Fibroblast of skin of left biceps (primary cell): ENCODE measurements at places on chromosomes 1 and 21.

GRCh38 chr1:239805851-239806772 is 285.6 kb upstream of the FMN2 start:
- no peak for DNase-seq

GRCh38 chr1:225666495-225666894 is 13.6 kb upstream of the ENAH start:
- no peak for DNase-seq

- no peak for DNase-seq
Observed at GRCh38 chr1:39332291-39332690, 127.8 kb downstream of the MACF1 start.

DNA sequence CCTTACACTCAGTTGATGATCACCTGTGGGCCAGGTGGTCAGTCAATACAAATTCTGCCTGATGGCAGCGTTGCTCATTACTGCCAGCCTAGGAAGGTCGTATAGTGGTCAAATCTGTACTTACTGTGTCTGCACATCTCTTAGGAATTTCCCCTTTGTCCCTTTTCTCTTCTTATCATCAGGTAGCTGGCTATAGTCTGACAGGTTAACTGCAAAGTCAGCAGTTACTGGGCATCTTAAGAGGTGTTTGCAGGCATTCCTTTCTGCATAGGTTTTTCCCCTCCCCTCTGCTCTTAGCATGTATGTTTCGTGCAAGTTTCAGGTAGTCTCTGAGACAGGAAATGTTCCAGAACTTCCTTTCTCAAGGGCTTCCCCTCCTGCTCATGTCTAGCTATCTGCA is 298.7 kb downstream of the LRRIQ3 start:
- DNase-seq = no peak

DNA sequence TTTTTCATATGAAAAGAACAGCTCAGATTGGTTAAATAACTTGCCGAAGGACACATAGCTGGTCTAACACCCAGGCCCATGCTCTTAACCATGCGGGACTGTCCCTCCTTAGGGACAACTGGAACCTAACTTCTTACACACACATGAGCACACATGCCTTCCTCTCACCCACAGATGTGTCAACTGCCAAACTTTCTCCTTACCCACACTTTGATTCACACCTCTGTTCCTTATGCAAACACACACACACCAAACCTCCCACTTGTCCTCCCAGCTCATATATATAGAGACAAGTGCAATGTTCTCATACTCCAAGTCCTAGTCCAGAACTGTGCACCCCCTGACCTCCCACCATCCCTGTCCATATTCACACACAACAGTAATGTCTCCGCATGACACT is 4.3 kb downstream of the RAB25 start:
- no peak for DNase-seq

DNA sequence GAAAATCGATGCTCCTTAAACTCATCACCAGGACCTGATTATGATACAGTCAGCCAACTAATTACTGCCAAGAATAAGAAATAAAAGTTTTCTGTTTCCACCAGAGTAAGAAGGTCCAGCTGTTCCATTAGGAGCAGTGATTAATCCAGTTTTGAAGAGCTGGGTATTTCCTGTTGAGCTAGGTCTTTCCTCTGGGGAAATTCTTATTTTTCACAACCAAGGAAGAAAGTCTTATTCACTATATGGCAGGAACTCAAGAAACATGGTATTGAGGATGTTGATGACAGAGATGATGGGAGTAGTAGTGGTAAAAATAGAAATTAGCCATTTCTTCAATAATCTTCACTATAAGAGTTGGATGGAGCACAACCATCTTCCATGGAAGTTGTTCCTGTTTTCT is 374.6 kb upstream of the RUNX1 start:
- peak; percentile 64 for DNase-seq

DNA sequence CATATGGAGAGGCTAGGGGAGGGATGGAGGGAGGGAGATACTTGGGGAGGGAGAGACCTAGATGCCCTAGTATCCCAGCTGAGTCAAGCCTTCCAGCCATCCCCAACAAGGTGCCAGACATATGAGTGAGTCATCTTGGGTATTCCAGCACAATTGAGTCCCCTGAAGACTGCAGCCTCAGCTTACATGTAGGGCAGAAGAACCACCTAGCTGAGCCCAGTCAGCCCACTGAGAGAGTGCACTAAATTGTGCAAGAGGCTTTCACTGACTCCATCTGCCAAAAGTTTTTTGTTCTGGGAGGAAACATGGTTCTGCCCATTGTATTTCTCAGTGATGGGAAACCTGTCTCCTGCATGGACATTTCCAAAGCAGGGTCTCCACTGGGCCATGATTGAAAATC is 76.4 kb downstream of the FOXD2 start:
- no peak for DNase-seq

GRCh38 chr1:3030663-3031381 is 9.6 kb downstream of the ACTRT2 start:
- DNase-seq = no peak

DNA sequence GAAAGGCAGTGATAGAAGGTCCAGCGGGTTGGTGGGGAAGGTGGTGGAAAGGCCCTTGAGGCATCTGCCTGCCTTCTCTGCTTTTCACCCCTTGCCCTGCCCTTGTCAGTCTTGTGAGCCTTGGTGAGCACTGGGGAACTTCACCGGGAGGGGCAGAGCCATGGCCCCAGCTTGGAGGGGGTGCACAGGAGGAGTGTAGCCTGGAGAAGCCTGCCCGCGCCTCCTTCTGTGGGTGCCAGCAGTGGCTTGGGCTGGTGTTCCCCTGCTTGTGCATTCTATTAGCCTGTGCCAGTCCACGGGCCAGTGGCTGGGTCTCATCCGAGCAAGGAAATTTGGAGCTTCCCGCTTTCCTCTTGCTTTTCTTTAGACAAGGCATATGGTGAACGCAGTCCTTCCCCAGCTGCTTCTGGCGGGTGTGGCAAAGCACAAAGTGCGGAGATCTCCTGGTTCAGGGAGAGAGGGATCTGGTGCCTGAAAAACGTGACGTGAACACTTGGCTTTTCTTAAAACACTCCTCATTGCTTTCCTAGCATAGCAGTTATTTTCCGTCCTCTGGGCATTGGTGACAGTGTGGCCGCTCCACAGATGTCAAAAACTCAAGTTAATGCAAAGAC is 10.6 kb upstream of the B3GALT5 start:
- no peak for DNase-seq

- DNase-seq = no peak
Observed at GRCh38 chr1:183159960-183160359, 26.1 kb upstream of the LAMC2 start.

GRCh38 chr1:234533034-234533891 is 54.3 kb upstream of the TARBP1 start:
- DNase-seq = peak; percentile 91

DNA sequence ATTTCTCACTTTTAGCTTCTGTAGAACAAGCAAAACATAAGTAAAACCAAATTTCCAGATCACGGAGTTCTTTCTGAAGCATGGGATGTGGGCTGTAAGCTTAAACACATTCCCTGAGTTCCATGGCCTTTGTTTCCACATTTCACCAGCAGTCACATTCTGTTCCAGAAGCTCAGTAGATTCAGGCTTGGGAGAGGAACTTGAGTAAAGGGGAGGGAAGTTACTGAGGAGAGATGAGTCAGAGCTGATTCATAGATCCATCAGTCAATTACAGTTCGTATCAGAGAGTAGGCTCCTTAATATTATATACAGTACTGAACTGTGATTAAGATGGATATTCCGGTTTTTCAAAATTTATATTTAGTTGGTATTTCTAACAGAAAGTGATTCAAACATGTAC is 614.3 kb downstream of the NCAM2 start:
- DNase-seq = peak; percentile 78

DNA sequence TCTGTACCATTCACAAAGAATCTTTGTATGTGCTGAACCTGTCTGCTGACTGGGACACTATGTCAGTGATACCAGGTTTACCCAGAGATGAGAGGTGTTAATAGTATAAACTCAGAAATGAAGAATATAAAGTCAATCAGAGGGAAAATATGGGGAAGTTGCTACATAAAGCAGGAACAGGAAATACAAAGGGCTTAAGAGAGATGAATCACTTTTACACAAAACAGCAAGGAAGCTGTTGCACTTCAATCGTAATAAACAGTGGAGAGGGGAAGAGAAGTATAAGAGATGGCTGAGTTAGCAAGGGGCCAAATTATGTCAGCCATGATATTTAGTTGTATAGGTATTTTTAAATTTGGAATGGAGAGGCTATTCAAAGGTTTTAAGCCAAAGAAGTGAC is 890.2 kb upstream of the NCAM2 start:
- no peak for DNase-seq

DNA sequence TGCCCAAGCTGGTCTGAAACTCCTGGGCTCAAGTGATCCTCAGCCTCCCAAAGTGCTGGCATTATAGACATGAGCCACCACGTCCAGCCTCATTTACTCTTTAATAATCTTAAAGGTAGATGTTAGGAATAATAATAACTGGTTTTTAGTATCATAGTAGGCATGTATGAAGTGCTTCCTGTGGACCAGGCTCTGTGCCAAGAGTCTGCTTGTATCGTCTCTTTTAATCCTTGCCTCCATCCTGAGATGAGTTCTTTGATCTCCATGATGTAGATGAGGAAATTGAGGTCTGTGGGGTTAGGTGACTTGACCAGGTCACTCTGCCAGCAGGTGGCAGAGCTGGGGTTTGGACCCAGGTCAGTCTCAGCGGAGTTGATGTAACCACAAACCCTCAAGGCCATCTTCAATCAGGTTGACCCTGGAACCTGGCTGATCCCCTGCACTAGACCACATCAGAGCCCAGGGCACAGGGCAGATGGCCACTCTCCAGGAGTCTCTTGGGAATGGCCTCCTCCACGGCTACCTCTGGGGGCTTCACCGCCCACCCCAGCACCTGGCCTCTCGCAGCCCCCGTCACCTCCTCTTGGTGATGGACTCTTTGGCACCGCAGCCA is 11.3 kb downstream of the EFHD2 start:
- DNase-seq = no peak

DNA sequence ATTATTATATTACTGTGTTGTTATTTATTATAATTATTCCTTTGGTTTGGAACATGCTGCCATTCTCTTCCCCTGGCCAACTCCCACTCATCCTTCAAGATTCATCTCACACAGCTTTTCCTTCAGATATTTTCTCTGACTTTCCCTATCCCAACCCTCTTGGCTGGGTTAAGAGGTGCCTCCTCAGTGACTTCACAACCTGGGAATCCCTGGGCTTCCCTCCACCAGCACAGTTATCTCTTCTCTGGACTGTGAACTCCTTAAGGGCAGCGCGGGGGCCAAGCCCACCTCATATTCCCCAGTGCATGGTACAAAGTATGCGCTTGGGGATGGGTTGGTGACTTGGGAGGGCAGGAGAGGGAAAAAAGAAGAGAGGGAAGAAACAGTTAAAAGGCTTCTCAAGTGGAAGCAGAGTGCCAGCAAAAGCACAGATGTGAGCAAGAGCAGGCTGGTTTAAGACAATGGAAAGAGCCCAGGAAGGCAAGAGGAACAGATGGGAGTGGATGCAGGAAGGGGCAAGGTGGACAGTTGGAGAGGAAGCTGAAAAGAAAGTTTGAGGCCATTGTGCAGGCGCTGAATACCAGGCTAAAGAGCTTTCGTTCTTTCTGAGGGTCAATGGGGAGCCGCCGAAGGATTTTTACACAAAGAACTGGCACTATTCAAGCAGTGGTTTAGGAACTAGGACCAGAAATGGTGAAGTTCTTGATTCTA is 132.3 kb downstream of the BEND5 start:
- no peak for DNase-seq

DNA sequence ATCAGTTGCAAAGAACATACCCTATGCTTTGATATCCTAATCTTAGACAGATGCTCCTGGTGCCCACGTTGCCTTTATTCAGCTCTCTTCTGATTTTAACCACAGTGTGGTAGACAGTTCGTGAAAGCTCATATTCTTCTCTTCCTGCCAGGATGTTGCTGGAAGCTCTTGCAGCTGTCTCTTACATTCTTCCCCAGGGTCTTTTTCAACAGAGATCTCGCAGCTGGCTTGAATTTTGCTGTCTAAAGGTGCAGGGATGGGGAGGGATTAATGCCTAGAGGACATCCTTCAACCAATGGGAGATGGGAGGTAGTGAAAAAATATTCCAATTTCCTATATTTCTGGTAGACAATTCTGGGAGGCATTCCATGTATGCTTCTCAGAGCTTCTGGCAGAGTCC is 150.0 kb upstream of the APP start:
- DNase-seq = no peak

DNA sequence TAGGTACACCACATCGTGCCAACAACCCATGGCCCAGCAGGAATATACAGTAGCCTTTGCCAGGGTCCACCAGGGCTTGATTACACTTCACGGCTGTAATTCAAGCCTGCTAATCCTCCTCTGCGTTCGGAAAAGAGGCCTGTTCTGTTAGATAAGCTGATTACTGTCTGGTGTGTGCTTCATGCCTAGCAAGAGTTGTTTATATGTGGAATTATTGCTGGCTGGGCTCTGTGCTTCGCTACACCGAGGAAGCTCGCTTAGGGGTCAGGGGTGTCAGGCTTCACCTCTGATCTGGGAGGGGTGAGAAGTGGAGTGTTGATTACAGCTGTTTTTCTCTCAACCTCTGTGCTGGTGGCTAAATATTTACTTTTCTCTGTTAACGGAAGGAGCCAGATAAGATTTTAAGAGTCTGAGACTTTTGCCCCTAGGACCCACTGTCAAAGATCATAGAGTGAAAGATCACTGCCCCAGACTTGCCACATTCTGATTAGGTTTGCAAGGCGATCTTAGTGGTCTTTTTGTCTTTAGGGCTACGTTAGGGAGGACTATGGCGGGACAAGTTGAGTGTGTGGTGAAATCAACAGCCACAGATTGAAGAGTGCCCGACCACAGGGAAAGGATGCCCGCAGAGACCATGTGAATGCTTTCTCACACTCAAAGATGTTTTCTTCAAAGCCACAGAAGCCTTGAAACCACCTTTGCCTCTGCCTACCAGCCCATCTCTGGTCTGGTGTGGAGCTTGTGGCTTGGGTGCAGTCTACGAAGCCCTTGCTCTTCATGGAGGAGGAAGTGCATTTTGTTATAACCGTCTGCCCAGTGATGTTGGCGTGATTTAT is 216.1 kb downstream of the PBX1 start:
- no peak for DNase-seq

DNA sequence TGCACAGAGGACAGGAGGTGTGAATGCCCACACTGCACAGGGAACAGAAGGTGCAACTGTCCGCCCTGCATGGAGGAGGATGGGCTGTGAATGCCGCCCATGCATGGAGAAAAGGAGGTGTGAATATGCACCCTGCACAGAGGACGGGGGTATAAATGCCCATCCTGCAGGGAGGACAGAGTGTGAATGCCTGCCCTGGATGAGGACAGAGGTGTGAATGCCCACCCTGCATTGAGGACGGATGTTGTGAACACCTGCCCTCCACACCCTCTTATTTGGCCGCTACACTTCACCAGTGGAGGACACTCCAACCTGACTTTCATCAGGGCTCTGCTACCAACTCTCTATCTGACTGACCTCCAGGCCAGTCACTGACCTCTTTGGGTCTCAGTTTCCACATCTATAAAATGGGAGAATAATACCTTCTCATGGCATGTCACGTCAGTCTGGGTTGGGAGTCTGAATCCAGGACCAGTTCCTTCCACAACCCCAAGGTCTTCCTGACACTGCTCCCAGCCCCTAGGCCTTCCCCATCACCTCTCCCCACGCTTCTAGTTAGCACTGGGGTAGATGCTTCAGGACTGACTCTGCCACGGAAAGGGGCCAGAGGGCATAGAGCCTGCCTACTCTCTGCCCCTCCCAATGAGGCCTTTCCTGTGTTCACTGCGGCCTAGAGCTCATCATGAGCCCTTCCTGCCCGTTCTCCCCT is 28.4 kb downstream of the ZBTB17 start:
- DNase-seq = no peak

- DNase-seq = no peak
Observed at GRCh38 chr1:226201029-226201593, 14.6 kb upstream of the ACBD3 start.
